B cell (primary cell): ENCODE measurements at places on chromosomes 4 and X. TPM values are rescaled to one million over a fixed set of nuclear protein-coding genes. Genes with fewer than 3 reads are reported as not detected.

Gene DCLK2
- total RNA-seq = 2.4 and 3.3 TPM in 2 replicates

Gene HAND2
- not detected in 2 replicates for total RNA-seq

Gene ZMAT1
- total RNA-seq = 38.4 and 43.6 TPM in 2 replicates

Gene EDNRA
- not detected in 2 replicates for total RNA-seq

Gene TFE3
- 38.9 and 42.1 TPM in 2 replicates for total RNA-seq

Gene NAA11
- total RNA-seq = not detected in 2 replicates
